CD4-positive, alpha-beta T cell (primary cell): ENCODE measurements at places on chromosomes 1 and 21. TPM values are rescaled to one million over a fixed set of nuclear protein-coding genes. Genes with fewer than 3 reads are reported as not detected.
A peak's percentile ranks its signal among the peaks of the same experiment; 100 is the strongest.

DNA sequence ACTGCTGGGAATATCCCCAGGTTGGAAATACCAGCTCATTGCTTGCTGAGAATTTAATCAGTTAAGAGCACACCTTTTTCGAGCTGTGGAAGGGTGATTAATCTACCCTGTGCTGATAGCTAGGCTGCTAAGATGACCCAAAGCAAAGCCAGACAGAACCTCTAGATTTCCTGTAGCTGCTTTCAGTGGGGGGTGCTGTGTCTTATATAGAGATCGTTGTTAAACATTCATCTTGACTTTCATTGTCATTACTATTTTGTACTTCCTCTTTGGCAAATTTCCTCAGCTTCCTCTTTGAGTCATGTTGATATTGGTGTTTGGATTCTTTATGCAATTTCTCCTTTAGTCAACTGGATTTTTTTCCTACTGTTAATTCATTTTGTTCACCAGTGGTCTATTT is 155.3 kb downstream of the DISC1 start:
- H3K36me3 ChIP-seq = no peaks in the 10 kb centered on the region
- H3K27ac ChIP-seq = no peak overlapping the region
- peak; percentile 28 for DNase-seq
- no peak overlapping the region for H3K4me3 ChIP-seq
- H3K4me1 ChIP-seq = no peaks in the 10 kb centered on the region

DNA sequence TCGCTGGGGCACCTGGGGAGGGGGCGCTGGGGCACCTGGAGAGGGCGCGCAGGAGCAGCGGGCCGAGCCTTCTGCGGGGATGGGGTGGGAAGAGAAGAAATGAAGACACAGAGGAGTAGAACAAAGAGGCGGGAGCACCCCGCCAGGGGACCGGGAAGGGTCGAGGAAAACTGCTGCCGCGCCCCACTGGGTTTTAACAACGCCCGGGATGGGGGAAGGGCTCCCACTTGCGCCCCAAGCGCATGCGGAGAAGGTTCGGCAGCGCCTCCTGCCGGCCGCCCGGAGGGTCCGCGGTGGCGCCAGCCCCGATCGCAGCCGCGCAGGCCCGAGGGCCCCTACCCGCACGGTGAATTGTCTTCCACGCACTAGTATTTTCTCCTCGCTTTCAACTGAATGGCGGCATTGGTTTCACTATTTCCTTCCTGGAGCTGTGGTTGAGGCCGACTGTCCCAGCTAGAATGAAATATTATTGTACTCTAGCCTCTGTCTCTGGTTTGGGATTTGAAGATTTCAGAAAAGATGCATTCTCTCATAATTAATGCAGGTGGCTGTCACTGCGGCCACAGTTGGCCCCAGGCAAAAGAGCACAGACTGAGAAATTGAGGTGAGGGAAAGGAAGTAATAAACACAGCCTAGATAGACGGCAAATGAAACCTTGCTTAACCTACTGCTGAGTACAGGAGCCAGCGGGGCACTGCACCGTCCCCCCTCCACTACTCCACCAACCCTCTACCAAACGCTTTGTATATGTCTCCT is 57.3 kb downstream of the MAB21L3 start:
- H3K27me3 ChIP-seq = no peaks in the 10 kb centered on the region
- peak; percentile 93 for DNase-seq
- no peaks in the 10 kb centered on the region for H3K36me3 ChIP-seq

DNA sequence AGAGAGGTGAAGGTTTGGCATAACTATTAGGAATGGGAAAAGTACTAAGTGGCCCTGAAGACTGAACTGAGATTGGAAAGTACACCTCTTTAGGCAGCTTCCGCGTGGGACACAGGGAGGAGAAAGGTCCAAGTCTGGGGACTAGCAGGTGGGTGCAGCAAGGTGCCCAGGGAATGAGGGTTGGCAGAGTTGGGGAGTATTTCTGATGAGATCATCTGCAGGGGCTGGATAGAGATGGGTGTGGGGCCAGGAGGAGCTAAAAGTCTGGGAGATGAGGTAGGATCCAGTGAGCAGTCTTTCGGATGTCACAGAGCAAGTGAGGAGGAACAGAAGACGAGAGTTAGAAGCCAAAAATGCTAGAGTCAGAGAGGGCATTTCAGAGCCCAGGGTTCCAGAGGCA is 36.1 kb downstream of the CDCA8 start:
- H3K27ac ChIP-seq = no peak overlapping the region
- DNase-seq = no peak
- no peak overlapping the region for H3K4me3 ChIP-seq
- H3K27me3 ChIP-seq = peaks cover 8% of the 10 kb centered on the region
- H3K4me1 ChIP-seq = no peaks in the 10 kb centered on the region

- no peak overlapping the region for H3K4me3 ChIP-seq
- H3K27ac ChIP-seq = no peak overlapping the region
- DNase-seq = no peak
- H3K4me1 ChIP-seq = no peaks in the 10 kb centered on the region
These were observed 49.8 kb downstream of the CSMD2 start for GRCh38 chr1:34115233-34115632.

- DNase-seq = no peak
- H3K27me3 ChIP-seq = peaks cover 4% of the 10 kb centered on the region
- no peaks in the 10 kb centered on the region for H3K36me3 ChIP-seq
- H3K27ac ChIP-seq = no peak overlapping the region
- no peak overlapping the region for H3K4me3 ChIP-seq
These were observed 4.3 kb upstream of the C1orf116 start for GRCh38 chr1:207036865-207037264.

- no peak overlapping the region for H3K27ac ChIP-seq
- H3K27me3 ChIP-seq = no peaks in the 10 kb centered on the region
- DNase-seq = no peak
These were observed 24.1 kb downstream of the DSTYK start for GRCh38 chr1:205187420-205187819.

GRCh38 chr1:40612345-40612831 is 53.1 kb downstream of the RIMS3 start:
- H3K4me3 ChIP-seq = no peak overlapping the region
- H3K36me3 ChIP-seq = no peaks in the 10 kb centered on the region
- no peaks in the 10 kb centered on the region for H3K27me3 ChIP-seq
- no peak overlapping the region for H3K27ac ChIP-seq
- H3K4me1 ChIP-seq = no peaks in the 10 kb centered on the region

DNA sequence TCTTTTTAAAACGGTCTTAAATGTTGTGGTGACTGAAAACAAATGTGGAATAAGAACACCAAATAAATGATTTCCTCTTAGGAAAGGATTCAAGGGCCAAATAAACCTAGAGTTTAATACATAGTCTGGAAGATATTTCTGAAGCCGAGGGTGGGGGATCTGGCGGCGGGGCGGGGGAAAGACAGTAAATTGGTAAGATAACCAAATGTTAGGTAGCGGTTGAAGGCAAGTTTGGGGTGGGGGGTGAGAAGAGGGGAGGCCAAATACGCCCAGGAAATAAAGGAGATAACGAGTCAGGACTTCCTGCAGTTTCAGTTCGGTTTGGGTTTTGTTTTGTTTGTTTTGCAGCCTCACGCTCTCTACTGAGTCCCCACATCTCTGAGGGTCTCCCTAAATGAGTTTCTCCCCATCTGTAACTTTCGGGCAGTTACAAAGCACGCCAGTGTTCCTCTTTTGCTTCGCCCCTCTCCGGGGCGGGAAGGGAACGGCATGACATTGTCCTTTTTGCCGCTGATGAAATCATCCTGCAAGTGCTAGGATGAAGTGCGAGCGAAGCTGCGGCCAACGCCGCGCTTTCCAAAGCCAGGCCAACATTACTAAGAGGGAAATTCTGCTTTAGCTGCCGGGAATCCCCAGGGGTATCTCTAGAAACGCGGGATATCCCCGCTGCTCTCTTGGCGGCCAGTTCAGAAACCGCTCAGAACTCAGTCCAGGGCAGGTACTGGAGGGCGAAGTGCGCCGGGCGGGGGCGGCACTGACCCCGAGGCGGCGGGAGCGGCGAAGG is 844 bp downstream of the NIBAN1 start:
- no peaks in the 10 kb centered on the region for H3K36me3 ChIP-seq
- peak; percentile 2 for DNase-seq
- peak overlapping the region; percentile 73 for H3K27ac ChIP-seq

TMEM52 gene
- total RNA-seq = 0.49 TPM

C1orf141 gene
- total RNA-seq = not detected

TTC34 gene
- 1.3 TPM for total RNA-seq
